ENCODE measurements at places on chromosomes 4 and X.

DNA sequence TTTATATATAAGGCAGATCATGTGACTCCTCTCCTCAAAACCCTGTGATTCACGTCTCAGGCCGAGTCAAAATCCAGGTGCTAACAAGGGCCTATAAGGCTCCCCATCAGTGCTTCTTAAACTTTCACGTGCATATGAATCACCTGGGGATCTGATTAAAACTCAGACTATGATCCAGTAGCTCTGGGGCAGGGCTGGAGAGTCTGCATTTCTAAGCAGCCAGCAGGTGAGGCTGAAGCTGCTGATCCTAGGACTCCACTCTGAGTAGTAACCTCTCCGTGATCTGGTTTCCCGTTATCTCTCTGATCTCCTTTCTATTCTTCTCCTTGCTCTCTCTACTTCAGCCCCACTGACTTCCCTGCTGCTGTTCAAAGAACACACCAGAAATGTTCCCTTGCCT lies 252.4 kb upstream of the RPS6KA3 start:
- no peak for DNase-seq

DNA sequence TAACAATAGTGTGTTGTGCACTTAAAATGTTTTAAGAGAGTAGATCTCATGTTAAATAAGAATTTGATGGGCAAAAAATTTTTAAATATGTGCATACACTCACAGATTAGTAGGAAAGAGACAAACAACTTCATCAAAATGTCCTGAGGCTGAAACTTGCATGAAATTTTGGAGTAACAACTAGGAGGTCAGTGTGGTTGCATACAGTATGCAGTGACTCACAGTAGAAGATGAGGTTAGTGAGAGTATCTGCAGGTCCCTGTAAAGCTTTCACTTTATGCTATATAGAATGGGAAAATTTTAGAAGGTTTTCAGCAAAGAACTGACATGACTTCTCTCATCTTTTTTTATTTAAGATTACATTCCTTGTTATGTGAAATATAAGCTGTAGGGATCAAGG lies 453.1 kb upstream of the KLHL4 start:
- DNase-seq: no peak

DNA sequence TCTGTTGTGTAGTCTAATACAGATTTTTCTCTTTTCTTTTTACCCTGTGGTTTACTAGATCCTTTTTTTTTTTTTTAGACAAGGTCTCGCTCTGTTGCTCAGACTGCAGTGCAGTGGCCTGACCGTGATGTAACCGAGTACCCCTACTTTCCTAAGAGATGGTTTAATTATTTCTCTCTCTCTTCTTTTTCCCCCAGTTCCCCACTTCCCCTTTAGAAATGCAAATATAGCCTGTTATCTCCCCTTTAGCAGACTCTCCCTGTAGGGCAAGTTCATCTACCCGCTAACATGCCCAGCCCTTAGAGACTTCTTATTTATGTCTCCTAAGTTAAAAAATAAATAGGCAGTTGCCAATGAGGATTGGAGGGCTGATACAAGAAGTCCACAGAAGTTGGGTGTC lies 4.5 kb downstream of the SNX25 start:
- no peak for DNase-seq

- no peak for DNase-seq
Measured at GRCh38 chr4:74933562-74934015, 673 bp downstream of the PARM1 start.

DNA sequence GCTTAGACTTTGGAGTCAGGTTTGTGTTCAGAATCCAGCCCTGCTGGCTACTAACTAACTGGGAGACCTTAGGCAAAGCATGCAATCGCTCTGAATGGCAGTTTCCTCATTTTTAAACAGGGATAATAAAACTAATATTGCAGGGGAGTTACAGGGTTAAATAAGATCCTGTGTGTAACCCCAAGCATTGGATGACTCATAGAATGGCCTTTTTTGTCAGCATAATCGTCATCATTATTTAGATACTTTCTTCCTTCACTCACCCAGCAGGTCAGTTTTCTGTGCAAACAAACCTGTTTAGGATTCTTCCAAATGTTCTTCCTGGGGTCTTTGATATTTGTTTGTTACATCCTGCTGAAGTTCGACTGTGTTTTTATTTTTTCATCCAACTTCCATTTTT lies 208.2 kb downstream of the EVC2 start:
- DNase-seq: no peak

- DNase-seq: no peak
Measured at GRCh38 chrX:112851161-112851779, 10.6 kb upstream of the AMOT start.

GRCh38 chr4:109497511-109497910 lies 62.5 kb upstream of the MCUB start:
- DNase-seq: no peak

DNA sequence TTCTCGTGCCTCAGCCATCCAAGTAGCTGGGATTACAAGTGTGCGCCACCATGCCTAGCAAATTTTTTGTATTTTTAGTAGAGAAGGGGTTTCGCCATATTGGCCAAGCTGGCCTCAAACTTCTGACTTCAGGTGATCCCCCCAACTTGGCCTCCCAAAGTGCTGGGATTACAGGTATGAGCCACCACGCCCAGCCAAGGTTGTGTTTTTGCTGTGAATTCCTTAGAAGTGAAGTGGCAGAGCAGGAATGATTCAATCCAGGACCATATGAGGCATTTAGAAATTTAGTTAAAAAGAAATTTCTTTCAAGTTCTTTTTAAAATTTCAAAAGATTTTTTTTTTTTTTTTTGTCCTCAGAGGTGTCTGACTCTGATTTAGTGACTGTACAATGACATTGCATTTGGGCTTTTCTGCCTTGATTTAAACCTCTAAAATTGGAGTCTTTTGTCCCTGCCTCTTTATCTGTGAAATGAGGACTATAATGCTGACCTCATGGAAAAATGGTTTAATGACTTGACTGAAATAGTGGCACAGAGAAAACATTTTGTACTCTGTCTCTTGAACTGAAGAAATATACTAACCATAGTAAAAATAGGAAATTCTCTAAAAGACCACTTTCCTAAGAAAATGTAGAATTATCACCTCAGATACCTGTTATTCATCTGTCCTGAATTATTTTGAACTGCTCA lies 59.9 kb downstream of the CXCL13 start:
- DNase-seq: no peak

DNA sequence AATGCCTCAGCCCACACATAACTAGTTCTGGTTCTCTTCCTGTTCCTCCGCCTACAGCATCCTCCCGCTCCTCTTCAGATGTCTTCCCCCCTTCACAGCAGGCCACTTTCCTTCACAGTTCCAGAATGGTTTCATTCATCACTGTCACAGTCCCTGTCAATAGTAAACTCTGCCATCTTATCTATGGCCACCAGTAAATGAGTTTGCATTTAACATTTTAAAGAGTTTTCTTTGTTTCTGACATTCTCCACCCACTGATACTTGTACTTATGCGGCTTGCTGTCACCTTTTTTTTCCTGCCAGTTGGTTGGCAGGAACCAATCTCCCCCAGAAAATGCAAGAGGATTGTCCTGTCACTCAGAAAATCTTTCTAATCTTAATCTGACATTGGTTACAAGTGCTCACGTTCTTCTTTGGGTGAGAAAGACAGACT lies 114.1 kb downstream of the GLUD2 start:
- no peak for DNase-seq

DNA sequence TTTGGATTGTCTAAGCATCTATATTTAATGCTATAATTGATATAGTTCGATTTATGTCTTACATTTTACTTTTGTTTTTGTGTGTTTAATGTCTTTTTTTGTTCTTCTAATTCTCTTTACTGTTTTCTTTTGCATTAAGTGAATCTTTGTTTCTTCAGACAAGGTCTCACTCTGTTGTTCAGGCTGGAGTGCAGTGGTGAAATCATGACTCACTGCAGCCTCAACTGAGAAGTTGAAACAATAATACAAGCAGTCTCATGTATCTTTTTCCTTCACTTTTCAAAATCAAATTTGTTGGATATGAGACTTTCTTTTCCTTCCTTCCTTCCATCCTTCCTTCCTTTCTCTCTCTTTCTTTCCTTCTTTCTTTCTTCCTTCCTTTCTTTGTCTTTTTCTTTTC lies 1401.6 kb downstream of the ADGRL3 start:
- no peak for DNase-seq

DNA sequence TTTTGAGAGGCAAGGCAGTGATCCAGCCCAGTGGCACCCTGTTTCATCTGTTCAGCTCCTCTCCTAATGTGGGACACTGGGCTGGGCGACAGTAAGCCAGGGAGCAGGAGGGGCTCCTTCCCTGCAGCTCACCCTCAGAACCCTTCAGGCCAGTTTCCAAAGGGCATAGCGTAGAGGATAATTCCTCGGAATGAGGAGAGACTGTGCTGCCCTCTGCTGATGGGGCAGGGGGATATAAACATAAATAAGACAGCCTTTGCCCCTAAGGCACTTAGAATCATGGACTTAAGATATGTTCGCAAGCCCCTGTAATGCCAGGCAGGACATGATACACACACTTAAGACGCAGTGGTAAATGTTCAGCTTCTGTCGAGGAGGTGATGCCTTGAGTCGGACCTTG lies 27.9 kb upstream of the ZNF185 start:
- DNase-seq: no peak

DNA sequence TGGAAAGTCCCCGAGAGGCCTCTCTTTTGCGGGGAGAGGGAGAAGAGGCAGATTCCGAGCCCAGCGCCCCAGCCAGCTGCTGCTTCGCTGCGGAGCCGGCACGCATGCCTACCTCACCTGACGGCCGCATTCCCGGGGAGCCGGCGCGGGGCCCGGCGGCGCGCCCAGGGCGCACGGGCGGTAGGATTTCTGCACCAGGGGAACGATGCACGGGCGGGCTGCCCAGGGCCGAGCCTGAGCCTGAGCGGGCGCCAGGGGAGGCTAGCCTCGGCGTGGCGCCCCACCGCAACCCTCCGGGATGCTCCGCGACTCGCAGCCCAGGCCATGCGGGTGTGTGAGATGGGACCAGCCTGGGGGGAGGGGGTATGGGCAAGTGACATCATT lies 81.3 kb upstream of the SCML1 start:
- no peak for DNase-seq

DNA sequence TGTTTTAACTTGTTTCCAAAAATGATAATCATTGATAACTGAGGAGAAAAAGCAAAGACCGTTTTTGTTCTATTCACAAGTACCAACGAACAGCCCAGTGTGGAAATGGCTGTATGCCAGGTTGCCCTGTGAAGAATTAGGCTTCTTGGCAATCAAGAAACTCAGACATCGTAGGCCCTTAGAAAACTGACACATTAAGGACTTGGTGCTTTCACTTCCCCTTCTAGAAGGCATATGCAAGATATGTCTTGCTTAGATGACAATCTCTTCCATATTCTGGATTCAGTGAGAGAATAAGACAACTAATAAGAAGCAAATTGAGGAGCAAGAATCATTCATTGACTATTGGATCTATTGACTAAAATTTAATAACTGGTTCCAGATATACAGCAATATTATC lies 56.6 kb downstream of the ANAPC10 start:
- no peak for DNase-seq

DNA sequence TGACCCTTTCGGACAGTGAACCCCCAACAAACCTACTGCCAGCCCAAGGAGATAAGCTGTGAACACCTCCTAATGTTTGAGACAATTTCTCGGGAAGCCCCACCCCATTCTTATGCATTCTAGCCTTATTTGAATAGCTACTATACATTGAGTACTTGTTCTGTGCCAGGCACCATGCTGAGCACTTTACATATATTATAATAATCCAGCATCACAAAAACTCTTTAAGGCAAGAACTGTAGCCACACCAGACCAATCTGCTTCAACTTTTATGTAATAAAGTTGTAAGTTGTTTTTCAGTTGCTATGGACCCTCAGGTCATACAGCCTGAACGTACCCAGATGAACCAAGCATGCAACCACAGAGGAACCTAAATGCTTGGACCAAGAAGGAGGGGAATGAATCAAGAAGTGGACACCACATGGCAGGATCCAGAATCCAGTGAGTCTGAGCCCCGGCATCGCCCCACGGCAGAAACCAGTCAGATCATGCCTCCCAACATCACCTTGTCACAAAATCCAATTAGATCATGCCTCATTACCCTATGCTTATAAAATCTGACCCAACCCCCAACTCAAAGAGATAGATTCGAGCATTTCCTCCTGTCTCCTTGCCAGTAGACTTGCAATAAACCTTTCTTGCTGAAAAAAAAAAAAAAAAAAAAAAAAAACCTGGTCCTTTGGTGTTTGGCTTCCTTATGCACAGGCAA lies 225.0 kb downstream of the QDPR start:
- DNase-seq: no peak

DNA sequence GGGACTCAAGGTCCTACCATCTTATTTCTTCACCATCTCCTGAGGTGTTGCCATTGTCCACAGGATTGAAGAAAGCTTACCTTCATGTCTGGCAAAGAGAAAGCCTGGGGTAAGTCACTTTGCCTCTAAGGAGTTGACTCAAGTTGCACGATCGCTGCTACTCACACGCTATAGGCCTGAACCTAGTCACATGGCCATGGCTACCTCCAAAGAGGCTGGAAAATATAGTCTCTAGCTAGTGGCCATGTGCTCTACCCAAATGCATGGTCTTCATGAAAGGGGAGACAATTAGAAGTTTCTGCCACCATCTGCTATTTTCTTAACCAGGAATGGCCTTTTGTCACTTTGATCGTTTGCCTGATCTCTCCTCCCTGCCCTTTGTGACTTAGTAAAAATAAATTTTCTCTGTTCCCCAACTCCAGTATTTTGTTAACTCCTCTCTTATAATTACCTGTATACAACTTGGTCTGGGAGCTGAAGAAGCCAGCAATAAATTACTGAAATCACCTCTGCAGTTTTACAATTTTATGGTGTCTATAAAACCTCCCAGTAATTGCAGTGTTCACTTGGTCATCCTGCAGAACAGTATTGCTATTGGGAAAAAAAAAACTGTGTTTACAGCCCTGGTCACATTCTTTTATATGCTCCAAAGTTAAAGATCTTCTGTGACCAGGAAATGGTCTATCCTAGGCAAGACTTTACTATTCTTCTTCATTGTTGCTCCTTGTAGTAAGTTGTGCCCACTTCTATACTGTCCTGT lies 126.7 kb upstream of the TSPAN5 start:
- DNase-seq: no peak

Data from CD4-positive, alpha-beta T cell treated with Interleukin-12 subunit alpha and Interleukin-12 subunit beta, for 1 hour (primary cell).